ENCODE measurements at places on chromosomes 5 and 9.

- H3K4me1 ChIP-seq = no peaks in the 10 kb centered on the region
- H3K36me3 ChIP-seq = peaks cover 18% of the 10 kb centered on the region
- no peak overlapping the region for H3K4me3 ChIP-seq
Observed at GRCh38 chr5:62371409-62371808, 32.3 kb downstream of the DIMT1 start.

DNA sequence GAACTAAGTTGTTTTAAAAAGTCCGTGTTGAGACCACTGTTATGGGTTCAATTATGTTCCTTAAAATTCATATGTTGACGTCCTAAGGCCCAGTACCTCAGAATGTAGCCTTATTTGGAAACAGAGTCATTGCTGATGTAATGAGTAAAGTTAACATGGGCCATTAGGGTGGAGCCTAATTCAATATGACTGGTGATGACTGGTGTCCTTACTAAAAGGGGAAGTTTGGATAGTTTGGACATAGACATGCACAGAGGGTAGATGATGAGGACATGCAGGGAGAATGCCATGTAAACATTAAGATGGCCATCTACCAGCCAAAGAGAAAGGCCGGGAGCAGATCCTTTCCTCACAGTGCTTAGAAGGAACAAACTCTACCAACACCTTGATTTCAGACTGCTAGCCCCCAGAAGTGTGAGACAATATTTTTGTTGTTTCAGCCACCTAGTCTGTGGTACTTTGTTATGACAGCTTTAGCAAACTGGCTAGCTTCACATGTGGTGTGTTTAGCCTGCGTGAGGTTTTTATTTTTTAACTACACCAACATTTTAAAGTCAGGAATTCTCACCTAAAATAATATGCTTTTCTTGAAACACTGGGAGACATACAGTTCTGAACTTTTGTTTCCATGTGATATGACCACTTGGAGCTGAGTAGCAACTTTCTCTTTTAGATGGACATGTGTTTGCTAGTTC, 135.3 kb downstream of the YIPF5 start:
- H3K4me1 ChIP-seq = peaks cover 10% of the 10 kb centered on the region
- no peak for DNase-seq
- no peaks in the 10 kb centered on the region for H3K27me3 ChIP-seq
- no peak overlapping the region for H3K27ac ChIP-seq

DNA sequence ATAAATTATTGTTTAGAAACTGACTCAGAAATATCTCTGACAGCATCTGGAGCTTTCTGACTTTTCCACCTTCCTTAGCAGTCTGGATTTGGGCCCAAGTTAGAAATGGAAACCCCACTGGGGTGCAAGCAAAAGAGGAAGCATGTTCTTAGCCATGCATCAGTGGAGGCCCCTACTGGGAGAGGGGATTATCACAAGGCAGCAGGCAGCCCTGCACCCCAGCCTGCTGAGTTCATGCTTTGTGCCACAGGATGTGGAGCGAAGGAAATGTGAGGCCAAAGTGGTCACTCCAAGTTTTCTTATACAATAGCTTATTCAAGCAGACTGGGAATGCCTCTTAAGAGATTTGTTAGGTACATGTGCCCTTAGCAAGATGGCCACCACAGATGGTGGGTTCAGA, 146.5 kb upstream of the TLX3 start:
- H3K4me1 ChIP-seq = no peaks in the 10 kb centered on the region
- peak; percentile 9 for DNase-seq
- no peak overlapping the region for H3K27ac ChIP-seq
- no peaks in the 10 kb centered on the region for H3K36me3 ChIP-seq

- no peaks in the 10 kb centered on the region for H3K36me3 ChIP-seq
- H3K4me1 ChIP-seq = peaks cover 17% of the 10 kb centered on the region
- no peak overlapping the region for H3K27ac ChIP-seq
Observed at GRCh38 chr5:98934546-98934945, 5.7 kb upstream of the CHD1 start.

DNA sequence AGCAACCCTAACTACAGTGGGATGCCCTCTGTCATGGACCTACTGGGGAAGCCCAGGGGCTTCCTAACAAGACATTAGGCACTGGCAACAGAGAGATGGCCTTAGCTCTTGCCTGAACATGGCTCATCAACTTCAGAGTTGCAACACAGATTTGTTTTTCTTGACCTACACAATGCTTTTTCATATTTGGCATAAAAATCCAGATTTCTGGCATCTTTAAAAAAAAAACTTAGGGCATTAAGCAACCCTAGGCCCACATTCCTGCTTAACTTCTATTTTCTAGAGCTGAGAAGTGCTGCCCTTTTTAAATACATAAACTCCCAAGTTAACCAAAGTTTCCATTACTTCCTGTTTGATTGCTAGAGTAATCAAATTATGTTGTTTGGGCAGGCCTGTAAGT, 8.0 kb downstream of the GRIA1 start:
- no peaks in the 10 kb centered on the region for H3K4me1 ChIP-seq
- H3K4me3 ChIP-seq = no peak overlapping the region
- H3K36me3 ChIP-seq = no peaks in the 10 kb centered on the region
- H3K27me3 ChIP-seq = no peaks in the 10 kb centered on the region

GRCh38 chr5:29462241-29462640, 1731.2 kb upstream of the CDH6 start:
- H3K27me3 ChIP-seq = no peaks in the 10 kb centered on the region
- no peak overlapping the region for H3K27ac ChIP-seq
- H3K4me1 ChIP-seq = no peaks in the 10 kb centered on the region
- no peak overlapping the region for H3K4me3 ChIP-seq
- H3K36me3 ChIP-seq = no peaks in the 10 kb centered on the region

GRCh38 chr9:20640331-20641187, 18.3 kb upstream of the MLLT3 start:
- no peak overlapping the region for H3K27ac ChIP-seq
- no peaks in the 10 kb centered on the region for H3K36me3 ChIP-seq
- peak; percentile 21 for DNase-seq
- H3K27me3 ChIP-seq = no peaks in the 10 kb centered on the region

DNA sequence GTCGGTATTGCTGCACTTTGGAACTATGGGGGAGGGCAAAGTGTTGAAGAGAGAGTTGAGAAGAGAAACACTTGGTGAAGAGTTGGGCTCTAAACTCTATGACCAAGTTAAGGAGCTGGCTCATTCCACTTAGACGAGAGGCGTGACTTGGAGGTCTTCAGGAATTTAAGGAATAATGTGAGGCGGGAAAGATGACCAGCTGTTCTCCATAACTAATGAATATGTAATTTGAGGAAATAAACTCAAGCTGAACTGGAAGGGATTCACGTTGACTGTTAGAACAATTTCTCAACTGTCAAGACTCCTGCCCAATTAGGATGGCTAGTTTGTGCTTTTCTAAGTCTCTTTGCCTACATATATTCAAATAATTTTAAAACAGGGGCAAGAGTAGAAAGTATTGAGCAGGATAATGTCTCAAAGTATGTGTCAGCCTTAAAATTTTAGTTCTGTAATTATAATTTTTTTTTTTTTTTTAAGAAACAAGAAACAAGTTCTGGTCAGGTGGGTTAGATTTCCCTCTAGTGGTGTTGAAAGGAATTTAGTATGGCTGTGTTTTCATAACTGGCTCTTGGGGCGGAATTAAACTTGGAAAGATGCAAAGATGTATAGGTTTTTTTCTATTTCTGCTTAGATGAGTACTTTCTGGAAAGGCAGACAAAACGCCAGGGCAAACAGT, 33.4 kb downstream of the TMEM252 start:
- H3K4me1 ChIP-seq = peaks cover 8% of the 10 kb centered on the region
- DNase-seq = peak; percentile 60
- no peak overlapping the region for H3K27ac ChIP-seq
- peaks cover 3% of the 10 kb centered on the region for H3K36me3 ChIP-seq
- no peaks in the 10 kb centered on the region for H3K27me3 ChIP-seq
- H3K4me3 ChIP-seq = no peak overlapping the region

DNA sequence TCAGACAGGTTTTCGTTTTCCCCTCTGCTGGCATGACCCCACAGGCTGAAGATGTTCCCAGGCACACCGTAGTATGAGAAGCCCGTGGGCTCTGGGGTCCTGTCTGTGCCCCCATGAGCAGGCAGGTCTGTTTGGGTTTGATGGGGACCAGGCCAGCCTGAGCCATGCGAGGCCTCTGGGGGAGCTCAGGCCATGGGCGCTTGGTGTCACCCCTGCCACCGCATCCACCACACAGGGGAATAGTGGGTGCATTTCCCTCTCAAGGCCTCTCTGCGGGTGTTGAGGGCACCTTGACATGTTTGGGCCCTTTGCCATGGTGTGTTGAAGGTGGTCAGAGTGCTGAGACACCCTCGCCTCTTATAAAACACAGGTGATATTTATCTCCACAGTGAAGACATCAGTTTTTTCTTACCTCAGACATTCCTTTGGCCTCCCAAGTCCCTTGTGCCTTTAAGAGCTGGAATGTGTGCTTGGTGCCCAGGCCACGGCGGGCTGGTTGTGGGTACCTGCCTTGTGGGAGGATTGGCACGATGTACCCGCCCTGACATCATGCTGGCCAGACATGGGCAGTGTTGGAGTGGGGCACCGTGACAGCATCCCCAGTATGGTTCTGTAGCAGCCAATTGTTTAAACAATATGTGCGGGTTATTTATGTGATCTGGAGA, 68.3 kb downstream of the WNK2 start:
- H3K27me3 ChIP-seq = no peaks in the 10 kb centered on the region
- no peaks in the 10 kb centered on the region for H3K4me1 ChIP-seq
- H3K36me3 ChIP-seq = no peaks in the 10 kb centered on the region
- no peak for DNase-seq
- no peak overlapping the region for H3K4me3 ChIP-seq
- H3K27ac ChIP-seq = no peak overlapping the region

DNA sequence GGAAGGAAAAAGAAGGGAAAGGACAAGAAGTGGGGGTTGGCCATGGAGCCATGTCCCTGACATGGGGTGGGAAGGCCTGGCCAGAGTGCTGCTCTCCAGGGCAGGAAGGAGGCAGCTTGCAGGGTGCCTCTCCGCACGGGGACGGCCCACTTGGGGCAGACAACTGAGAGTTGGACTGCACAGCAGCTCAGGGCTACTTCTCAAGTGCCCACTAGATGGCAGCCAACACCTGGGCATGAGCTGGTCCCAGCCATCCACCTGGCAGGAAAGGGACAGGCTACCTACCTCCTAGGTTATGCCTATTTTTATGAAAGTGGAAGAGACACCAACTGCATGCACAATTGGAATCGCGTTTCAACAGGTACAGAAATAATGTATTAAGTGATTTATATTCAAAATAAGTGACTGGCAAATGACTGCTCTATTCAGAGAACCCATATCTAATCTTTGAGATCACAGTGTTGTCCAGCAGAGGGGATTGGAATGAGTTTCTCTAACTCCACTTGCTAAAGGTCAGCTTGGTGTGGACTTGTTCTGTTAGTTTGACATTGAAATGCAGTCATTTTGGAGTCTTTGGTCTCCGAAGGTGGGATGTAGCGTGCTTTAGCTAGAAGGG, 113.4 kb downstream of the SYK start:
- peaks cover 15% of the 10 kb centered on the region for H3K4me1 ChIP-seq
- no peaks in the 10 kb centered on the region for H3K27me3 ChIP-seq
- H3K27ac ChIP-seq = no peak overlapping the region
- peak; percentile 70 for DNase-seq
- H3K36me3 ChIP-seq = no peaks in the 10 kb centered on the region

GRCh38 chr5:10760096-10760920, 726 bp downstream of the DAP start:
- H3K36me3 ChIP-seq = peaks cover 7% of the 10 kb centered on the region
- H3K27ac ChIP-seq = peak overlapping the region; percentile 84
- H3K27me3 ChIP-seq = no peaks in the 10 kb centered on the region

- no peak overlapping the region for H3K4me3 ChIP-seq
- no peak for DNase-seq
- H3K4me1 ChIP-seq = peaks cover 3% of the 10 kb centered on the region
- no peak overlapping the region for H3K27ac ChIP-seq
- H3K27me3 ChIP-seq = no peaks in the 10 kb centered on the region
Observed at GRCh38 chr5:9947944-9948343, 301.7 kb downstream of the ATPSCKMT start.

- H3K36me3 ChIP-seq = no peaks in the 10 kb centered on the region
- H3K27ac ChIP-seq = no peak overlapping the region
- H3K4me1 ChIP-seq = no peaks in the 10 kb centered on the region
- H3K4me3 ChIP-seq = no peak overlapping the region
Observed at GRCh38 chr5:117266280-117266679, 691.7 kb upstream of the SEMA6A start.

DNA sequence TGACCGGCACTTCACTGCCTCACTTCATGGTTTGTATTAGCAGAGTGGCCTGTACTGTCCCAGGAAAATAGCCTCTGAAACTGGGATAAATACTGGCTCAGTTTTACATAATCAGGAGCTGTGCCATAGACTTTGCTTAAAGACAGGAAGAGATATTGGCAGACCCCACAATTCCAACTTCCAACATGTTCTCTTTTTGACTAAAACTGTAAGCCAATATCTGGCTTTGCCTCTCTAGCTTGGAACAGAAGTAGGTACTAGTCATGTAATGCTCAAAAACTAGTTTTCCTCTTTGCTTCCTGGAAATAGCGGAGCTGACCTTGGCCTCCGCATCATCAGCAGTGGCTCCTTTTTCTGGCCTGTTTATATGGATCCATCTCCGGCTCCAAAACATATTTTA, 276.9 kb downstream of the CDH9 start:
- peak; percentile 78 for DNase-seq
- H3K4me3 ChIP-seq = no peak overlapping the region
- H3K36me3 ChIP-seq = no peaks in the 10 kb centered on the region
- no peaks in the 10 kb centered on the region for H3K27me3 ChIP-seq
- no peak overlapping the region for H3K27ac ChIP-seq

DNA sequence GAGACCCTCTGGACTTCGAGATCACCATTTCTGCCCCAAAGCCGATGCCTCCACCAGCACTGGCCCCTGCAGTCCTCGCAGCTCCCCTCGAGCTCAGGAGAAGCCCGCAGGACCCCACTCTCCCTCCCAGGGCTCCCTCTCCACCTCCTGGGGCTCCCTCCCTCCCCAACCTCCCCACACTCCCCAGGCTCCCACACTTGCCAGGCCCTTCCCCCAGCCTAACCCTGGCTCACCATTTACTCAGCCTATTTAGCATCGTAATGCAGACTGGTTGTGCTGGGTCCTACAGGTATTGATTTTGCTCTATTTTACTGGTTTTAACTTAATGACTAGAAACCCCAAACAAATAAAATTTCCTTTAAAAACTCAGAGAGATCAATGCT, 23.7 kb upstream of the TMEM250 start:
- H3K36me3 ChIP-seq = no peaks in the 10 kb centered on the region
- no peak overlapping the region for H3K27ac ChIP-seq
- peaks cover 13% of the 10 kb centered on the region for H3K4me1 ChIP-seq
- H3K4me3 ChIP-seq = no peak overlapping the region

- peak; percentile 71 for DNase-seq
- H3K4me3 ChIP-seq = no peak overlapping the region
- H3K4me1 ChIP-seq = peaks cover 27% of the 10 kb centered on the region
- H3K36me3 ChIP-seq = no peaks in the 10 kb centered on the region
- H3K27ac ChIP-seq = no peak overlapping the region
Observed at GRCh38 chr5:78813906-78814530, 165.4 kb upstream of the LHFPL2 start.

Measured in muscle of leg (tissue), 16 donors.